Nucleus accumbens (tissue), 56 donors: ENCODE measurements at places on chromosomes 5 and 9.

DNA sequence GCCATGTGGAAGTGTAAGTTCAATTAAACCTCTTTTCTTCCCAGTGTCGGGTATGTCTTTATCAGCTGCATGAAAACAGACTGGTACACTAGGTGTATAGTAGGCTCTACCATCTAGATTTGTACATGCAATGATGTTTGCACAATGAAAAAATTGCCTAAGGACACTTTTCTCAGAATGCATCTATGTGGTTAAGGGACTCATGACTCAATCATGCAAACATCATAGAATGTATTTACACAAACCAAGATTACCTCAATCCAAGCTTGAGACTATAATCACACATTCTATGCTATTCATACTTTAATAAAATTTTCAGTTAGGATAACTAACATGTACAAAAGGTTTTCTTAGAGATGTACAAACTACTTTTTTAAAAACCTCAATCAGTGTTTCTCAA, 1164.5 kb downstream of the CDH12 start:
- no peak for DNase-seq

- DNase-seq, result no peak
Measured at GRCh38 chr9:128762671-128763449, 8.9 kb downstream of the ZER1 start.

DNA sequence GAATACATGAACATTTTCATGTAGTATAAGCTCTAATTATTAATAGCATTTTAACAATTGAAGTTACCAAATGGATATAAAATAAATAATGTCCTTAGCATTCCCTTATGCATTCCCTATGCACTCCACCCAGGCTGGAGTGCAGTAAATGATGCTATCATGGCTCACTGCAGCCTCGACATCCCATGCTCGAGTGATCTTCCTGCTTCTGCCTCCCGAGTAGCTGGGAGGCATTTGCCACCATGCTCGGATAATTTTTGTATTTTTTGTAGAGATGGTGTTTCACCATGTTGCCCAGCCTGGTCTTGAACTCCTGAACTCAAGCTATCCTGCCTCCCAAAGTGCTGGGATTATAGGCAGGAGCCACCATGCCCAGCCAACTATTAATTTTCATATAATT, 184.0 kb downstream of the PBX3 start:
- no peak for DNase-seq

- DNase-seq, result no peak
Measured at GRCh38 chr5:147369742-147370374, 135.0 kb downstream of the STK32A start.

DNA sequence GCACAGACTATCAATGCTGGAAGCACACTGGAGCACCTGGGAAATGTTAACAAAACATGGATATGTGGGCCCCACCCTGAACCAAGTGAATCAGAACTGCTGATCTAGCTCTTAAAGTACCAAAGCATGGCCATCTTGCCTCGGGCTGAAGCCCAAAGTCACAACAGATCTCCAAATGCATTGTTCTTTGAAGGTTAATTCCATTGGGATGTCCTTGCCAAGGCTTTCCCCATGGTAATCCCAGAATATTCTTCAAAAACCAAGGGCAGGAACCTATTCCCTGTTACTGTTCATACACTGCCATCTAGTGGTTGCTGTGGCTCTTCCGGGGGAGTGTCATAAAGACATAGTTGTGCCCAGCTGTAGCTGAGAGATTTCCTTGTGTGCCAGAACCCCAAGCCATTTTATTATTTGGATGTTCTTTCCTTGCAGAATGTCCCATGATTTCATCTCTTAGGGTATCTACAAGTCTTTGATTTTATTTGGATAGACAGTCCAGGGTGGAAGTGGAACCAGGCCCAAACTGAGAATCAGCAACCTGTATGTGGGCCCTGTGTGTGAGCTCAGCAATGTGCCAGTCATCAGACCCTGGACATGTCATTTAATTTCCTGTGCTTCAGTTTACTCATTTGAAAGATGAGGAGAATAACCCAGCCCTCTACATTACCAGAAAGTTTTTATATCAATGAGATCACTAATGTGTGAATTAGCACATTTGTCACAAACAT, 290.0 kb downstream of the ACTL7B start:
- peak; percentile 16 for DNase-seq

DNA sequence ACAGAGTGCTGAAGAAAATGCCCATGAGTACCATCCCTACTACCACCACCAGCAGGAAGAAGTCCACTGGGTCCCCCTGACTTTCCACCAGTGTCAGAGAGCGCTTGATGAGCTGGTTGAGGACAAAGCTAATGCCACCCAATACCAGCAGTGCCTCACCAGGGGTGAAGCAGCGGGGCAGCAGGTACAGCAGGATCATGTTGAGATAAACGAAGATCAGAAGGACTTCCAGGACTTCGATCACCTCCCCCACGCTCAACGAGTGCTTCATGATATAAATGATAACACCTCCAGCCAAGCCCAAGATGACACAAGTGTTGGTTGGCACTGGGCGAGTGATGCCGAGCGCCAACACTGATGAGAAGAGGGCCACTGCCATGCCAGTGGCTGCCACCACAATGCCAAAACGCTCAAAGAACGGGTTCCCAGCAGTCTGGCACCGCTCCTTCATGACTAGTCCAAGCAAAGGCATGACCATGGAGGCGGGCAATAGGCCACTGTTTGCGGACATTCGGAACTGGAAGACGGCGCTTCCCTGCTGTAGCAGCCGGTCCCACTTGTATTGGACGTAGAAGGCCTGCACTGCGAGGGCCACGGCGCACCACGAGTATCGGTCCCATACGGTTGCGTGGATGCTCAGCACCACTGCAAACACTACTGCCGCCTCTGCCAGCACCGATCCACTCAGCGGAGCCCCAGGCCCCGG, 679 bp downstream of the DOLK start:
- no peak for DNase-seq

- DNase-seq, result no peak
Measured at GRCh38 chr9:86792136-86792535, 155.2 kb downstream of the GAS1 start.

- no peak for DNase-seq
Measured at GRCh38 chr9:120925535-120926396, 830 bp downstream of the TRAF1 start.

DNA sequence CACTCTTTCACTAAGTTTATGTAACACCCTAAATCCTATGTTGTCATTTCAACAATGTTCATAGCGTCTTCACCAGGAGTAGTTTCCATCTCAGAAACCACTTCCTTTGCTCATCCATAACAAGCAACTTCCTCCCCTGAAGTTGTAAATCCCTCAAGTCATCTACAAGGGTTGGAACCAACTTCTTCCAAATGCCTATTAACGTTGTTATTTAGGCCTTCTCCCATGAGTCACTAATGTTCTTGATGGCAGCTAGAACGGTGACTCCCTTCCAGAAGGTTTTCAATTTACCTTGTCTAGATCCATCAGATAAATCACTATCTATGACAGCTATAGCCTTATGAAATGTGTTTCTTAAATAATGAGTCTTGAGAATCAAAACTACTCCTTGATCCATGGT, 73.3 kb upstream of the TARS1 start:
- no peak for DNase-seq

GRCh38 chr5:133952729-133953567, 15.5 kb downstream of the C5orf15 start:
- peak; percentile 45 for DNase-seq

DNA sequence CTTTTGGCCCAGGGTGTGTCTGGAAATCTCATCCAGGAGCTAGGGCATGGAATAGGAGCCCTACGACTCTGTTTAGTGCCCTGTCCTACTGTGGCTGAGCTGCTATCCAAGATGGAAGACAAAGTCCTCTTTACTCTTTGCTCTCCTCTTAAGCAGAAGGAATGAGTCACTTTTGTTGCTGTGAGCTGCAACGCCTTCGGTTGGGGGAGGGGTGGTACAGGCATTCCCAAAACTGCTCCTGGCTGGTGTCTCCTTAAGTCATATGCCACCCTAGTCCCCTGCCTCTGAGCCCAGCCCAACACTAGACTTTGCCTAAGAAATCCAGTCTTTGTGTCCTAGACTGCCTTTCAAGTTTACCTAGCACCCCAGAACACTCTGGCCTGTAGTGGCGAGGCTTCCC, 99.9 kb downstream of the PRR16 start:
- no peak for DNase-seq

- DNase-seq, result no peak
Measured at GRCh38 chr5:84218546-84218945, 166.1 kb downstream of the EDIL3 start.
